Fibroblast of the conjunctiva (primary cell): ENCODE measurements at places on chromosomes 12 and 14.

DNA sequence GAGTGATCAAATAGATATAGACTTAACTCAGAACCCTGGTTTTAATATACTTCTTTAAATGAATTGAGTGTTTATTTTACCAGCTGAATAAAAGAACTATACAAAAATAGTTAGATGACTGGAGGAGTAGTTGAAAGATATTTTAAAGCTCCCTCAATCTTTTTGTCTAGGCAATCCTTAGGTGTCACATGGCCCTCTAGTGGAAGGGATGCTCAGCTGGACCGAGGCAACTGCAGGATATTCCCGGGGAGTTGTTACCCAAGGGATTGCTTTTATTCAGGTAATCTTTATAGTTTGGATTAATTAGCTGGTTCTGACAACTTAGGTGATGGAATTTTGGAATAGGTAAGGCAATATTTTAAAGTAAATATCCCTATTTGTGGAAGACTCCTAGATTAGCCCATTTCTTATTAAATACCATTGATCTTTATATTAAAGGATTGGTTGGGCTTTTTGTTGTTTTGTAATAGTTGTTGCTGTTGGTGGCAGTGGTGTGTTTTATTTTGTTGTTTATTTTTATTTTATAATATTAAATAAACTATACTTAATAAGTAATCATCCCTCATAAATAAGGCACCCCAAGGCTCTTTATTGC, 57.1 kb downstream of the ZDHHC17 start:
- peak; percentile 4 for DNase-seq

DNA sequence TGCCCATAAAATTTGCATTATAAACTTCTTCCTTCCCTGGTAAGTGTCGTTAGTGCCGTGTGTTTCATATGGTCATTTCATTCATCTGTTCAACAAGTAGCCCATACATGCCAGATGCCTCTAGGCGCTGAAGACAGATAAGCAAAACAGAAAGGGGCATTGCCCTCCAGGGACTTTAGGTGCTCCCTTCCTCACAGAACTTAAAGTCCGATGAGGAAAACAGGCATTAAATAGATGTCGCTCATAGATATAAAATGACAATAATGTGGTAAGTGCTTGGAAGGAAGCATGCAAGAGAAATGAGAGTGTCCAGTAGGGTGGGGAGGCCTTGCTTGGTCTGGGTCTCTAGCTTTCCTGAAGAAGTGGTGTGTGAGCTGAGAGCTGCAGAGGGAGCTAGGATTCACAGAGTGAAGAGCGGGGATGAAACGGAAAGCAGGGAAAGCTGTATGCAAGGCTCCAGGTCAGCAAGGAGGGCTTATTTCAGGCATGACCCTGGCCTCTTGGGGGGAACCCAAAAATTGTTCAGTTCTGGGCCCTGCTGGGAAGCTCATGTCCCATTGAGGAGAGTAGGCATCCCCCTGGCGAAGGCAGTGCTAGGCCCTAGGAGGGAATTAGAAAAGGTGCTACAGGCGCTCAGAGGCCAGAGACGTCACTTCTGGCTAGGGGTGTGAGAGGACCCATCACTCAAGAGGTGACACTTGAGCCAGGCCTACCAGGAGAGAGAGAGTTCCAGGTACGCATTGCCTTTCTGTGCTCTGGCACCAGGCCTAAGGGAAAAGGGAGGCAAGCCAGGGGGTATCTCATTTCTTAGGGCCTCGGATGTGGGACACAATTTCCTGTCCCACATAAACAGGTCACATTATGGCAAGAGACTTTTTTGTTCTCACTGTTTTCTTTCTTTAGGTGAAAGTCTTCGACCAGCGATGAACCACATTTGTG, 11.9 kb downstream of the UBE3B start:
- DNase-seq = no peak

GRCh38 chr14:82230748-82231147, 697.1 kb upstream of the SEL1L start:
- DNase-seq = no peak

- DNase-seq = no peak
Measured at GRCh38 chr14:36951380-36951911, 221.0 kb downstream of the SLC25A21 start.

DNA sequence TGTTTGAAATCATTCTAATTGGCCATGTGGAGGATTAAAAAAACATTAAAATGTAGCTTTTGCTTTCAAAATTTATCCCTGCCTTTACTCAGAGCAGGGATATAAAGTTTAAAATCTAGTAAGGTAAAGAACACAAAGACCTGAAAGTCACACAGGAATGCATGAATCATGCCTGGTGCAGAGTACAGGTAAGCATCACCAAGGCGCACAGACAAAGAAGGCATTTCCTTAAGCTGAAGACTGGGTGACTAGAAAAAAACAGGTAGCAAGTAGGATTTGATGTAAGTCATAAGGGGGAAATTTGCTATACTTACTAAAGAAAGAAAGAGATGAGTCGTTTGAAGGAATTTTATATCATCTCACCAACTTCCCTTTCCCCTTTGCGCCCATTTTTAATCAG, 405.6 kb downstream of the GXYLT1 start:
- DNase-seq = no peak

DNA sequence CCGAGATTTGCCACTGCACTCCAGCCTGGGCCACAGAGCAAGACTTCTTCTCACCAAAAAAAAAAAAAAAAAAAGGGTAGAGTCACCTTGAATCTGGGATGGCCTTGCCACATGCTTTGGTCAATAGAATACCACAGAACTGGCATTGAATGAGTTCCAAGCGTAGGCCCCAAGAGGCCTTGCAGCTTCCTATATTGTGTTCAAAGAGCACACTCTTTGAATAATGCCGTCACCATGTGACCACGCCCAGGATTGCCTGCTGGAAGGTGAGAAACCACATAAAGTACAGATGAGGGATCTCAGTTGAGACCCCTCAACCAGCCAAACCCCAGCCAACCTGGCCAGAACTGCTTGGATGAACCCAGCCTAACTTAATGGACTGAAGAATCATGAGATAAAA, 239.2 kb upstream of the AMIGO2 start:
- DNase-seq = no peak

GRCh38 chr14:80845856-80846255, 95.7 kb downstream of the CEP128 start:
- DNase-seq = no peak

DNA sequence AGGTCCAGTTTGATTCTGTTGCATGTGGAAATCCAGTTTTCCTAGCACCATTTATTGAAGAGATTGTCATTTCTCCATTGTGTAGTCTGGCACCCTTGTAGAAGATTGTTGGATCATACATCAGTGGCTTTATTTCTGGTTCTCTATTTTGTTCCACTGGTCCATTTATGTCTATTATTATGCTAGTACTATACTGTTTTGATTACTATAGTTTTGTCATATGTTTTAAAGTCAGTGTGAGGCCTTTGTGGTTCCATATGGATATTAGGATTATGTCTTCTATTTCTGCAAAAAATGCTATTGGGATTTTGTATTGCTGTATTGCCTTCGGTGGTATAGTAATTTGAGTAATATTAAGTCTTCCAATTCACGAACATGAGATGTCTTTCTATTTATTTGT, 51.4 kb downstream of the LEMD3 start:
- DNase-seq = no peak

- peak; percentile 24 for DNase-seq
Measured at GRCh38 chr12:9509464-9510161, 98.1 kb downstream of the KLRB1 start.

- DNase-seq = no peak
Measured at GRCh38 chr12:117718559-117718958, 250.2 kb downstream of the KSR2 start.

GRCh38 chr12:95805864-95806671, 15.5 kb upstream of the NTN4 start:
- peak; percentile 93 for DNase-seq

DNA sequence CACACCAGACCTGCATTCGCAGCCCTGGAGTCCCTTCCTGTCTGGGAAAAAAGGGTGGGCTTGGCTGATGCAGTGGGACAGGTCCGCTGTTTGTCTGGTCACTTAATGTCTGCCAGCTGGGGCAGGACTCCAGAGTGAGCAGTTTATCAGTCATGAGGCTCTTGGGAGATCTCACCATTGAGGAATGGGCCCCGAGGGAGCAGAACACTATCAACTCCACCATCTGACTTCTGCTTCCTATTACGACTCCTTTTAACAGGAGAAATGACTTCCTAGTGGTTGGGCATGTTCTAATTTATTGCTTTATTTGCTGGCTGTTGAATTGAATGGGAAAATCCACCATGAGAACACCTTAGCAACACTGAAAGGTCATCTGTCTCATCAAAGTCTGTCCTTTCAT, 182.5 kb upstream of the RASSF8 start:
- DNase-seq = no peak

DNA sequence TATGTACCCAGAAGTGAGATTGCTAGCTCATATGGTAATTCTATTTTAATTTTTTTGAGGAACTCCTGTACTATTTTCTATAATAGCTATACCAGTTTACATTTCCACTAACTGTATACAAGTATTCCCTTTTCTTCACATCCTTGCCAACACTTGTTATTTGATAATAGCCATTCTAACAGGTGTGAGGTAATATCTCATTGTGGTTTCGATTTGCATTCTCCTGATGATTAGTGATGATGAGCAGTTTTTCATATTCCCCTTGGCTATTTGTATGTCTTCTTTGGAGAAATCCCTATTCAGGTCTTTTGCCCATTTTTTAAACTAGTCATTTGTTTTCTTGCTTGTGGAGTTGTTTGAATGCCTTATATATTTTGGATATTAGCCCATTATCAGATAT, 121.3 kb downstream of the BBS10 start:
- no peak for DNase-seq

- DNase-seq = peak; percentile 99
Measured at GRCh38 chr14:31263485-31264133, 56.0 kb upstream of the HECTD1 start.

DNA sequence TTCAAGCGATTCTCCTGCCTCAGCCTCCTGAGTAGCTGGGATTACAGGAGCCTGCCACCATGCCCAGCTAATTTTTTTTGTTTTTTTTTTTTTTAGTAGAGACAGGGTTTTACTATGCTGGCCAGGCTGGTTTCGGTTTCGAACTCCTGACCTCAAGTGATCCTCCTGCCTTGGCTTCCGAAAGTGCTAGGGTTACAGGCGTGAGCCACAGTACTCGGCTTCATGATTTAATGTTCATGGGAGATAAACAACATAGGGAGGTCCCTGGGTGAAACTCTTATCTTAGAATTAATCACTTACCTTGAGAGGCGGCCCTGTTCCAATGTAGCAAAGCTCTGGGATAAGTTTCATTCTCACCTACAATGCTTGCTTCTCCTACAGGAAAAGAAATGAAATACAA, 48.3 kb downstream of the SEL1L start:
- DNase-seq = no peak

DNA sequence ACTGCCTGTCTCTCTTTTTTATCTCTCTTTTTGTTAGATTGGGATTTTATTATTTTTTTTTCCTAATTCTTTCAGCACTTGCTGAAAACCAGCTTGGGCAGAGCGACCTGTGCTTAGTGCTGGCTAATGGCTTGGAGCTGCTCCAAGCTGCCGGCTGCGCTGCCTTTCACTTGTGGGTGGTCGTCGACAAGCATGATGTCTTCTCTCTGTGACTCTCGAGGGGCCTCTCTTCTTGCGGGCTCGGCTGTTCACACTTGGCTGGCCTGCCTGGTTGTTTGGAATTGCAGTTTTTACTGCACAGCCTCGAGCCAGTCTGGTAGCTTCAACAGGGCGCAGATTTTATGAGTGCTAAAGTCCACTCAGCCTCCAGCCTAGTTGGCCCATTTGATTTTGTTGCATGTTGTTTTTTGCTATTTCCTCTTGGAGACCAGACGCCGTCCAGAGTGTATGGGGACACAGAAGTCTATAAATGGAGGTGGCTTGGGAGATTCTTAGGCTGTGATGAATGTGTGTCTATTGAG, 18.6 kb downstream of the TPCN1 start:
- no peak for DNase-seq

GRCh38 chr14:31229638-31230572, 22.3 kb upstream of the HECTD1 start:
- DNase-seq = peak; percentile 99

- peak; percentile 31 for DNase-seq
Measured at GRCh38 chr12:7079826-7080125, 12.5 kb downstream of the C1R start.

DNA sequence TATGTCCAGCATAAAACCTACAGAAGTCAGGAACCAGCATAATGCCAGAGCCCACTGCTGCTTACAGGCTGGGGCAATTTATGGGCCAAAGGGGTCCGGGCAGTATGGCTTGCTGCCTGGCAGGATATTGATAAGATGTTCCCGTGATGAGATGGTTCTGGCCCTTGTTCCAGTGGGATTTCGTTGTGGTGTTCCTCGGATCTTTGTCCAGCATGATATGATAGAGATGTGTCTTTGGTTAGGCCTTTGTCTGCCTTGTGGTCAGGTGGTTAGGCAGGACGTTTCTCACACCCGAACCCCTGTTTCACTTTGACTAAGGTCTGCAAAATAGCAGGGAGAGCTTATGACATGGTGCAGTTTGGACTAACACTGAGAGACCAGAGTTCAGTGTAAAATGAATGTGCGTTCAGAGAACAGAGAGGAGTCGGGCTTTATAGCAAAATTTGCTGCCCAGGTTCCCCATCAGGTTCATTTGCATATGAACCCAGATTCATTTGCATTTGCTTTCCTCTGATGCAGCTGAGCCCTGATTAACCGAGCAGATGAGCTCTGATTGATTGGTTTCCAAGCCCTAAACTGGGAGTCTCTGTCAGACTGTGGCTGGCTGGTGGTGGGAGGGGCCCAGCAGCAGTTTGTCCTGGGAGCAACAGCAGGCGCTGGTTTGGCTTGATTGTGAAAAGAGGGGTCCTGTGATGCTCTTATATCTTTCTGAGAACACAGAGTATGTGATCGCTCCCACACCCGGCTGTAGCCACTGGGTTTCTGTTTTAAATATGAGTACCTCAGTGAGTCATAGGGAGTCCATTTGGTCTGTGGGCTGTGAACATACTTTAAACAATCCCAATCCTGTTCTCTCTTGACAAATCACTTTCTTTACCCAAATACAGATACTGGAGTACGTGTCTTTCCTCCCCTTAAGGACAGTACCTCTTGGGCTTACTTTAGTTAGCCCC, 156.3 kb upstream of the PZP start:
- DNase-seq = peak; percentile 10

DNA sequence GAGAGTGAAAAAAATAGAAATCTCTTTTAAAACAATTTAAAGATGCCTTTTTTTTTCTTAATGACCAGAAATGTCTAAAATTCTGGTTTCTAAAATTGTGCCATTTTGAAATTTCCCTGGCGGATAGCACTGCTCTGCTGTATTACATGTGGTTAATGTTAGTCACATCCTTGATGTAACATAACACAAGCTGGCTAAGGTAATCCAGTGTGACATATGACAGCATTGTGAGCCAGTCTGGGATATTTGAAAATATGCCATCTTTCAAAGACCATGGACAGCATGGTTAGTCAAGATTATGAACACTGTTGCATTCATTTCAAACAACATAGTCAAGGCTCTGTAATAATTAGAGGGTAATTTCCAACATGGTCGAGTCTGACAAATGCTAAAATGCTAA, 133.2 kb downstream of the ALX1 start:
- DNase-seq = no peak

DNA sequence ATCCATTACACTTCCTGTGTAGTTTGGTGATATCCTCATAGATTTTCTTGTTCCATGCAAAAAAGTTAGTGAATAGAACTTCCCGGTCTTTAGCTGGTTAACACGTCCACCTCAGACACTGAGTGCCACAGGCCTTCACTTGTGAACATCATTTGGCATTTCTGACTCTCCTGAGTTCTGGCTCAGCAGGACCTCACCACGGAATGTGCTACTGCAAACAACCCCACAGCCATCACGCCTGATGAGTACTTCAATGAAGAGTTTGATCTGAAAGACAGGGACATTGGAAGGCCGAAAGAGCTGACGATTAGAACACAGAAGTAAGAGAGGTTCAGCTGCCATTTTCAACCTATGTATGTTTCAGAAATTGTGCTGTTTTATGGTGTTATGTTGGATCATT, 20.0 kb downstream of the C12orf76 start:
- DNase-seq = no peak
